ENCODE measurements at places on chromosomes 5 and 9.

- DNase-seq = no peak
These were observed 84.8 kb downstream of the CFAP77 start for GRCh38 chr9:132494857-132495256.

DNA sequence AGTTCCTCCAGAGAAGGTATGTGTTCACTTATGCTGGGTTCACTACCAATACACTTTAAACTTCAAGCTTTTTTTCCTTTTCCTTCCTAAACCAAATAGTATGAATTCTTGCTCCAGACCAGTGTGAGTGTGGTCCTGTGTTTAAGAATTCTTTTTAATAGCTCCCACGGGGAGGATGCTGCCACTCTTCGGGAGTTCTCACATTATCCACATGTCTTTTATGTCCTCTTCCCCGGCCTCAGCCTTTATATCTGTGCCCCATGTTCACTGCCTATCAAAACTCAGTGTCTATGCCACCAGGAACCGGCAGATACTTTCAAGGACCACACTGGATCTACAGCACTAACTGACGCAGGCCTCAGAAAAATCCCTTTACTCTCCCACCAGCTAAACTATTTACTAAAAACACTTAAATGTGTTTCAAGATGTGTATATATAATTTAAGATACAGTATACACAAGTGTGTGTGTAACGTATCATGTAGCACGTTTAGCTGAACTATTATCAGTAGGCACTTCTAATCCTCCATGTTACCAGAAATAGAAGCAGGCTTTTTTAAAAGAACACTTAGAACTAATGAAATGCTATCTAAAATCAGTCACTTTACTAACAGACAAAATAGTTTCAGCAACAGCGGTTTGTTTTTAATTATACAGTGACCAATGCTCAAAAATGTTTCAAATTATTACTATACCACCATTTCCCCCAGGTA lies 88.0 kb downstream of the PLPP1 start:
- no peak for DNase-seq

DNA sequence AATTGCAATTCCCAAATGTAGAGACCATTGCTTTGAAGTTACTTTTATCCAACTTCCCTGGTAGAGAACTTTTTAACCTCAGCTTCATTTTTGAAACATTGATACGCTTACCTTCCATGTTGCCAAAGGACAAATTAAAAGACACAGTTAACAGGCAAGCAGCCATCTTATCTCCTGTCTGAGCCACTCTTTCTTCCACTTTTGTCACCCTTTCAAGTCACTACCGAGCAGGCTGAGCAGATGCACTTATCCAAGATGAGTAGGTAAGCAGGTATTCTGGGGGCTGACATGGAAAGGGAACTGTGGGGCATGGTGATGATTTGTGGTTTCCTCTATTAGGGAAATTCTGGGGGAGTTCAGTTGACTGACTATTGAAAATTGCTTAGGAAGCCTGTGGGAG lies 66.7 kb downstream of the DOCK2 start:
- DNase-seq = no peak

DNA sequence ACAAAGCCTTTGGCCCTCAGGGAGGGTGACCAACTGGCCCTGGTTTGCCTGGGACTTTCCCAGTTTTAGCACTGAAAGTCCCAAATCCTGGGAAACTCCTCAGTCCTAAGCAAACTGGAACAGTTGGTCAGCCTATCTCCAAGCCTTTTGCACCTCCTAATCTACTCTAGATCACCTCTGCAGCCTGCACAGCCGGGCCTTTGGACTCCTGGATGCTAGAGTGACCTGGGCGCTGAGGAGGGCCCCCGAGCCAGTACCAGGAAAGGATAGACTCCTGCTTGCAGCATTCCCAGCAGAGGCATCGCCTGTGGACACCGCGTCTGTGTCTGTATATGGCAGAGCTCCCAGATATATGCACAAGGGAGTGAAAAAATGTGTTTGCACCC lies 15.1 kb downstream of the IRF1 start:
- DNase-seq = no peak

- DNase-seq = no peak
These were observed 8.3 kb downstream of the C9orf57 start for GRCh38 chr9:72052122-72052521.

DNA sequence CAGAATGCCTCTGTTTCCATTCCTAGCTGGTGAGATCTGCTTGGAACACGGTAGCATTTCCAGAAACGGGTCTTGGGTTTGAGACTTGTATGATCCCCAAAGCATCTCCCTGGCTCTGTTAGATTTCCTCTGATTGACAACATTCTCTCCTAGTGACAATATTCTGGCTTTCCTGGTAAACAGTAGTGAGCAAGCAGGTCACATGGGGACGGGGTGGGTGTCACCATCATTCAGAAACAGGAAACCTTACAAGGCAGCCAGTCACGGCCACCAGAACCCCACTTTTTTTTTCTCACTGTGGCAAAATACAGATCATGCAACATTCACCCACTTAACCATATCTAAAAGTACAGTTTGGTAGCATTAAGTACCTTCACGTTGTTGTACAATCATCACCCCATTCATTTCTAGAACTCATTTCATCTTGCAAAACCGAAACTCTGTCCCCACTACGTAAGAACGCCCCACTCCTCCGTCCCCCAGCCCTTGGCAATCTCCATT lies 90.1 kb upstream of the LMX1B start:
- no peak for DNase-seq

GRCh38 chr9:68762570-68762969 lies 57.5 kb downstream of the PIP5K1B start:
- no peak for DNase-seq

GRCh38 chr9:131500939-131501541 lies 1.7 kb upstream of the POMT1 start:
- no peak for DNase-seq

DNA sequence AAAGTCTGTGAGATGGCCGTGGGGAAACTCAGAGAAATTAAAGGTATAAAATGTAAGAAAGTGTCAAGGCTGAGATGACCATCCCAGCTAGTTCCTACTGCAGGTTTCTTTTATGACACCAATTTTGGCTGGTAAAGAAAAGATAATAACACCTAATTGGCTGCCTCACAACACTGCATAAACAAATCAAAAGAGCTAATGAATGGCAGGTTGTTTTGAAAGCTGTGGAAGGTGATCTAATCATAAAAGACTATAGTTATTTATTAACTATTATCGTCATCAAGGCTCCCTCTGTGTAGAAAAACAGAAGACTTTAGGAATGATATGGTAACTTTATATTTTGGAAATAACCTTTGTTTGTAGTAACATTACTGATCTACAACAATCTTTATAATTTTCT lies 3.5 kb upstream of the SPINK5 start:
- no peak for DNase-seq

GRCh38 chr5:63022403-63022802 lies 443.8 kb downstream of the LRRC70 start:
- no peak for DNase-seq

DNA sequence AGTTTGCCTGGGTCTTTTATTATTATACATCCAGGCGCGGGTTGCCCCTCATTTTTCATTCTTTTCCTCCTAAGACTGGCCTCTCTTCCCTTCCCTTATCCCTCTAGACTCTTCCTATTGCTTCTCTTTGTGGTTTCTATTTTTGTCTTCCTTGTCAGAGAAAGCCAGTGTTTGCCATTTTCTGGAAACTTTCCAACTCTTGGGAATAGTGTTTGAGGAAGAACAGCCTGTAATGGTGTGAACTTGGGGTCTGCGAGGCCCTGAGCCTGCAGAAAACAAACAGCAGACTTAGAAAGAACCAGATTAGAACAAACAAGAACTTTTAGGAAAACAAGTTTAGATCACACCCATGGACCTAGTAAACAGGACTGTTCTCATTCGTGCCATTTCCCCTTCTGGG lies 15.5 kb downstream of the PRKACG start:
- DNase-seq = no peak

- DNase-seq = no peak
These were observed 23.2 kb downstream of the FBXW5 start for GRCh38 chr9:136921307-136921706.
